Left lung (tissue), 14 donors: ENCODE measurements at places on chromosomes 7 and 10. TPM values are rescaled to one million over a fixed set of nuclear protein-coding genes. Genes with fewer than 3 reads are reported as not detected.

ARMC3 gene
- 8.5 TPM for polyA plus RNA-seq

STEAP2 gene
- polyA plus RNA-seq: 5.8 TPM

SLC26A3 gene
- not detected for polyA plus RNA-seq

UPK3B gene
- 15.1 TPM for polyA plus RNA-seq

GNAI1 gene
- 140 TPM for polyA plus RNA-seq

PTPRN2 gene
- 7.4 TPM for polyA plus RNA-seq

HOXA3 gene
- polyA plus RNA-seq: 41.2 TPM

- peaks cover 39% of the 10 kb centered on the region for H3K4me1 ChIP-seq
- peaks cover 14% of the 10 kb centered on the region for H3K36me3 ChIP-seq
- peak overlapping the region; percentile 99 for H3K4me3 ChIP-seq
- DNase-seq: no peak
These were observed 723 bp downstream of the ZCWPW1 start for GRCh38 chr7:100427762-100428198.

GRCh38 chr10:85413570-85413969, 953.0 kb downstream of the GRID1 start:
- no peaks in the 10 kb centered on the region for H3K27me3 ChIP-seq
- H3K27ac ChIP-seq: no peak overlapping the region
- H3K36me3 ChIP-seq: no peaks in the 10 kb centered on the region
- H3K4me3 ChIP-seq: no peak overlapping the region
- no peak for DNase-seq
- no peaks in the 10 kb centered on the region for H3K4me1 ChIP-seq

DNA sequence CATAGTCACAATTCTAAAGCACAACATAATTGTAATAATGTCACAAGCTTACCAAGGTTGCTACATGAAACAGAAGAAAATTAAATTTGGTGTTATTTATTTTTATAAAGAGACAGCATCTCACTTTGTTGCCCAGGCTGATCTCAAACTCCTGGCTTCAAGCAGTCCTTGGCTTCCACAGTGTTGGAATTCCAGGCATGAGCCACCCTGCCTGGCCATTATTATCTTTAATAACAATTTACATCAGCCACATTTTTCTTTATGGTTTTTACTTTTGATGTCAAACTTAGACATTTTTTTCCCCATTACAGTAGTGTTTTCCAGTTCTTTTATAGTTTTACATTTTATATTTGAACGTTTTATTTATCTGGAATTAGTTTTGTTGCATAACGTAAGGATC, 46.7 kb downstream of the BMPR1A start:
- no peaks in the 10 kb centered on the region for H3K36me3 ChIP-seq
- H3K4me1 ChIP-seq: peaks cover 3% of the 10 kb centered on the region
- no peaks in the 10 kb centered on the region for H3K27me3 ChIP-seq
- H3K4me3 ChIP-seq: no peak overlapping the region
- no peak overlapping the region for H3K27ac ChIP-seq
- DNase-seq: no peak

GRCh38 chr7:1737523-1737922, 67.4 kb downstream of the ELFN1 start:
- no peak overlapping the region for H3K4me3 ChIP-seq
- no peaks in the 10 kb centered on the region for H3K36me3 ChIP-seq
- H3K27me3 ChIP-seq: peaks cover 52% of the 10 kb centered on the region
- no peak for DNase-seq
- peaks cover 11% of the 10 kb centered on the region for H3K4me1 ChIP-seq

DNA sequence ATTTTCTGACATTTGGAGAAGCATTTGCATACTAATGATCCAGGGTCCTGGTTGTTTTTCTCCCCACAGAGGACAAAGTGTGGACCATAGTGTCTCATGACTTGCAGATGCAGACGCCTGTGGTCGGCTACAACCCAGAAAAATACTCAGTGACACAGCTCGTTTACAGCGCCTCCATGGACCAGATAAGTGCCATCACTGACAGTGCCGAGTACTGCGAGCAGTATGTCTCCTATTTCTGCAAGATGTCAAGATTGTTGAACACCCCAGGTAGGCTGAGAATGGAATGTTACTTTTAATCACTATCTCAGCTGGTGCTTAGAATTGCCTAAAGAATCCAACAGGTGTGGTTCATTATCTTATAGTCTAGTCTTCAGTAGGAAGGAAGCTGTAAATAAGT, 951.5 kb upstream of the C7orf33 start:
- DNase-seq: no peak
- no peak overlapping the region for H3K27ac ChIP-seq
- no peak overlapping the region for H3K4me3 ChIP-seq
- H3K36me3 ChIP-seq: no peaks in the 10 kb centered on the region
- H3K4me1 ChIP-seq: no peaks in the 10 kb centered on the region

DNA sequence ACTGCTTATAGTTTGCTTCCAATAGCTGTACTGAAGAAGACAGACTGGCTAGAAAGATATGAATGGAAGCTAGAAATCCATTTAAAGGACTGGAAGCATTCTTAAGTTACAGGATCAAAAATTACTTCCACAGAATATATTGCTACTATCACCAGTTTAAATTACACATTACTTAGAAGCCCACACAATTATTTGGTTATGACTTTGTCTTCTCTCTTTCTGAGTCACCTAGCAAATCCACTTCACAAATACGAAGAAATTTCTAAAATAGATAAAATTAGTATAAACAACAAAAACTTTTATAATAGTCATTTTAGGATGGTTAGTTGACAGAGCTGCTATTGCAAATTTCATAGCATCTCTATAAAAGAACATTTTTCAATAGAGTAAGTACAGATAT, 108.1 kb downstream of the SNX13 start:
- H3K36me3 ChIP-seq: no peaks in the 10 kb centered on the region
- no peak overlapping the region for H3K27ac ChIP-seq
- DNase-seq: no peak
- no peaks in the 10 kb centered on the region for H3K4me1 ChIP-seq
- no peak overlapping the region for H3K4me3 ChIP-seq

- H3K4me1 ChIP-seq: peaks cover 27% of the 10 kb centered on the region
- DNase-seq: no peak
- no peaks in the 10 kb centered on the region for H3K36me3 ChIP-seq
These were observed 43.3 kb downstream of the DOCK4 start for GRCh38 chr7:112162784-112163506.

- H3K27ac ChIP-seq: no peak overlapping the region
- H3K4me1 ChIP-seq: no peaks in the 10 kb centered on the region
- no peak for DNase-seq
These were observed 9.5 kb upstream of the TSGA13 start for GRCh38 chr7:130695840-130696239.

DNA sequence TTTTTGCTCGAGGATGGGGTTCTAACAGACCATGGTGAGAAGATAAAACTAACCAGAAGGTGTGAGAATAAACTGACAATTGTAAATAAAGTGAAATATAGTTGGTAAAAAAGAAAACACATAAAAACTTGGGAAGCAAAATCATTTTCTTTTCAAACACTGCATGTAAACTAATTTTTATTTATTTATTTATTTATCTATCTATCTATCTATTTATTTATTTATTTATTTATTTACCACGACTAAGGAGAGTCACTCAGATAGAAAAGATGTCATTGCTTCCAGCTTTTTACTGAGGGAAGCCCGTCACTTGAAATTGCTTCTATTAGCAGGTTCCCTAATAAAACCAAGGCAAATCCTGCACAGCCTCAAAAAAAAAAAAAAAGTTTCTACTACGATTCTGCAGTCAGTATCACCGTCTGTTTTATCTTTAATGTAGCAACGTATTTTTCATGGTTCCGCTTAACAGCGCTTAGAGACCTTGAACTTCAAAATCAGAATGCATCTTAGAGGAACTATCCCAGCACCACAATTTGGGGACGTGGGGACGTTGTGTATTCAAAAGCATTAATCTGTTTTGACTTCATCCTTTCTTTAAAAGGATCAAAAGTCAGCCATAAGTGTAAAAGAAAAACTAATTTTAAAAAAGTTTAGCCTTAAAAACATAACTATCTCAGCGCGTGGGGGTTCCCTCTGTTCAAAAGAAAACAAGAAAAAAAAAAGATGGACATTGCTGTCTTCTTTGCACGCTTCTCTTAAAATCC, 33.3 kb upstream of the EBLN1 start:
- H3K27me3 ChIP-seq: peaks cover 23% of the 10 kb centered on the region
- no peaks in the 10 kb centered on the region for H3K36me3 ChIP-seq
- peak overlapping the region; percentile 94 for H3K27ac ChIP-seq
- H3K4me3 ChIP-seq: peak overlapping the region; percentile 79

- no peaks in the 10 kb centered on the region for H3K4me1 ChIP-seq
- DNase-seq: no peak
- no peak overlapping the region for H3K4me3 ChIP-seq
- no peaks in the 10 kb centered on the region for H3K36me3 ChIP-seq
These were observed 11.3 kb upstream of the DRGX start for GRCh38 chr10:49407151-49407550.

DNA sequence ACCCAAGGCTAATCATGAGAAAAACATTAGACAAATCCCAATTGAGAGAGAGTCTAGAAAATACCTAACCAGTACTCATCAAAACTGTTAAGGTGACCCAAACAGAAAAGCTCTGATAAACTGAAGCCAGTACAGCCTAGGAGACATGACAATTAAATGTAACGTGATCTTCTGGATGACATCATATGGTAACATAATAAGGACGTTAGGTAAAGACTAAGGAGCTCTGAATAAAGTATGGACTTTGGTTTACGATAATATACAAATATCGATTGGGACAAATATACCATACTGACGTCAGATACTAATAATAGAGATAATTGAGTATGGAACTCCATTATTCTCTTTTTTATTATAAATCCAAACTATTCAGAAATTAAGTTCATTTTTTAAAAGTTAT, 561.1 kb upstream of the STEAP1 start:
- H3K4me3 ChIP-seq: no peak overlapping the region

GRCh38 chr7:44273681-44274622, 51.4 kb downstream of the CAMK2B start:
- H3K27me3 ChIP-seq: no peaks in the 10 kb centered on the region
- H3K4me1 ChIP-seq: no peaks in the 10 kb centered on the region
- no peak for DNase-seq
- no peaks in the 10 kb centered on the region for H3K36me3 ChIP-seq

- peaks cover 26% of the 10 kb centered on the region for H3K4me1 ChIP-seq
- no peaks in the 10 kb centered on the region for H3K36me3 ChIP-seq
- no peak for DNase-seq
These were observed 22.8 kb downstream of the BRAF start for GRCh38 chr7:140901941-140902302.

DNA sequence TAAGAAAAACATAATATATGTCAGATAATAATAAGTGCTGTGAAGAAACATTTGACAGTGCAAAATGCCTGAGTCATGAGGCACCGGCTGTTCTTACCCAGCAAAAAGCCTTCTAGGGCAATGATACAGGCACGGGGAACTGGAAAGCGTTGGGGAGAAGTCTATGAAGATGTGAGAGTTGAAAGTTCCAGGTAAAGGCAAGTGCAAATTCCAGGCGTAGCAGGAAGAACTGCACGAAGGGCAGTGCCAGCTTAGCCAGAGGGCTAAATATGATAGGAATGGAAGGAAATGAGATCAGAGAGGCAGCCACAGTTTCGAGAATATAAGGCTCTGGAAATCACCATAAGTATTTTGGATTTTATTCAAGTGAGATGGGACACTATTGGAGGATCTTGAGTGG, 87.0 kb downstream of the IPMK start:
- no peaks in the 10 kb centered on the region for H3K4me1 ChIP-seq
- no peak overlapping the region for H3K4me3 ChIP-seq
- no peaks in the 10 kb centered on the region for H3K27me3 ChIP-seq
- no peak for DNase-seq

DNA sequence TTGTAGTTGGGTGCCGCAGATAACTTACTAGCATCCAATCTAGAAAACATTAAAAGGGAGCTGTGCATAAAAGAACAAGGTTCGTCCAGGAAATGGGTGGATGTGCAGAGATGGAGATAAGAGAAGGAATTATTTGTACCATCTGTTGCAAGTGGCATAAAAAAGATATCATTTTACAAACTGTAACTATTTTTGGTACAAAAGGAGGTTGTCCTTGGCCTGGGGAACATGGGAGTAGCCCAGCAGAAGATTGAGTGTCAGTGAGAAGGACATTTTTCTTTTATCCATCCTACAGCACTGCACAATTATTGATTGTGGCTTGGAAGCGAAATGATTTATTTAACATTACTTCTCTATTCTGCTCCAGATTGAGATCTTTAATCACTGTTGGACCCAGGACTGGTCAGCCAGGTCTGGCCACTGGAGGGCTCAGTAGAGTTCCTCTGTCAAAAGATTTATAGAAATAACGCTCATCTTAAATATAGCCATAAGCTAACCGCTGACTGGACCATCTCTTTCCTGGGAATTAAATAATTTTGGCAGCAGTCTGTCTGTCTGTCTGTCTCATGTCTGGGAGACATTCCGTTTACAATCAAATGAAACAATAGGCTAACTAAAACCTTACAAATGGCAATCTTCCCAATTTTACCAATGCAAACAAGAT, 254.1 kb downstream of the KIAA1217 start:
- peaks cover 20% of the 10 kb centered on the region for H3K4me1 ChIP-seq
- no peak for DNase-seq

DNA sequence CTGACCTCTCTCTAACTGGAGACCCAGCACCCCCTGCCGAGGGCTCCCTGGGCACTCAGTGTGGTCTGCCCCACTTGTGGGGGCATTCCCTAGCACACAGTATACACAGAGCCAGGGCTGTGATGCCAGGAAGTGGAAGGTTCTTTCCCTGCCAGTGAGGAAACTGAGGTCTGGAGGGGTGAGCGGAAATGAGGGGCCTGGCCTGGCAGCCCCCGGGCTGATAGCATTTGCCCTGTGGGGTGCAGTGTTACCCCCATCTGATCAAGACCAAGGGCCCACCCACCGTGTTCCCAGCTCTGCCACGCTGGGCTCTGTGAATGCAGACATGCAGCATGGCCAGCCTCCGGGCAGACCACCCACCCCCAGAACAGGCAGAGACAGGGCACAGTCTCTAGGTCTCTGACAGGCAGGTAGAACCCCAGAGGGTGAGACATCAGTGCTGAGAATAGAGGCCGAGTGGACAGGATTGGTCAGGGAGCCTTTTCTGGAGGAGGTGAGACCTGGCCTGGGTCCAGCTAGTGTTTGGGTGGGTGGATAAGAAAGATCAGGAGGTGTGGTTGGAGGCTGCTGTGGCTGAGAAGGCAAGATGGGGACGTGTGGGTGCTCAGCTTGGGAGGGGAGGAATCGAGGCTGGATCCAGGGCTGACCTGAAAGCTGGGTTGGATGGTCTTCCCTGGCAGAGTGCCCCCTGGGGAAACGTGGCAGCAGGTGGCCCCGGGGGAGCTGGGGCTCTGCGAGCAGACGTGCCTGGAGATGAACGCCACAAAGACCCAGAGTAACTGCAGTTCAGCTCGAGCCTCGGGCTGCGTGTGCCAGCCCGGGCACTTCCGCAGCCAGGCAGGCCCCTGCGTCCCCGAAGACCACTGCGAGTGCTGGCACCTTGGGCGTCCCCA, 10.8 kb upstream of the ZNF862 start:
- H3K27ac ChIP-seq: no peak overlapping the region
- H3K4me1 ChIP-seq: no peaks in the 10 kb centered on the region
- no peak overlapping the region for H3K4me3 ChIP-seq

GRCh38 chr7:101315336-101315735, 6.3 kb downstream of the IFT22 start:
- no peak overlapping the region for H3K27ac ChIP-seq
- peaks cover under 1% of the 10 kb centered on the region for H3K27me3 ChIP-seq
- no peak overlapping the region for H3K4me3 ChIP-seq
- peaks cover 9% of the 10 kb centered on the region for H3K36me3 ChIP-seq
- H3K4me1 ChIP-seq: no peaks in the 10 kb centered on the region

- peak; percentile 30 for DNase-seq
- peaks cover 10% of the 10 kb centered on the region for H3K4me1 ChIP-seq
- H3K4me3 ChIP-seq: no peak overlapping the region
- H3K36me3 ChIP-seq: no peaks in the 10 kb centered on the region
- H3K27me3 ChIP-seq: no peaks in the 10 kb centered on the region
These were observed 15.9 kb upstream of the ASB4 start for GRCh38 chr7:95469848-95470247.
